ENCODE measurements at places on chromosomes 3 and 15.

DNA sequence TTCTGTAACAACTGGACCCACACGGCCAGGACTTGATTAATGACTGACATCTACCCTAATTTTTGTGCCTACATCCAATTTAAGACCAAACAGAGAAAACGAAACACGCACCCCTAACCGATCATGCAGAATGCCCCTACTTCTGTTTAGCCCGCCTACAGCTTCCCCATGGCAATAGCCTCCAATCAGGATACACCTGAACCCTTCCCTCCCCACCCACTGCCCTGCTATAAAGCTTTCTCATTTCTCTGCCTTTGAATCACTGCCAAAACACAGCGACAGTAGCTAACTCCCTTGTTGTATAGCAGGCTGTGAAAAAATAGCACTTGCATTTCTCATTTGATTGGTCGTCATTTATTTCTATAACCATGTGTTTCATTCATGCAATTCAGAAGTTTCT is 45.2 kb upstream of the DPPA4 start:
- DNase-seq = no peak

- no peak for DNase-seq
Measured at GRCh38 chr3:45786801-45787495, 9.4 kb downstream of the SLC6A20 start.

- no peak for DNase-seq
Measured at GRCh38 chr3:124878561-124879336, 8.4 kb downstream of the ITGB5 start.

GRCh38 chr3:172591876-172592771 is 68.9 kb upstream of the TNFSF10 start:
- DNase-seq = no peak

DNA sequence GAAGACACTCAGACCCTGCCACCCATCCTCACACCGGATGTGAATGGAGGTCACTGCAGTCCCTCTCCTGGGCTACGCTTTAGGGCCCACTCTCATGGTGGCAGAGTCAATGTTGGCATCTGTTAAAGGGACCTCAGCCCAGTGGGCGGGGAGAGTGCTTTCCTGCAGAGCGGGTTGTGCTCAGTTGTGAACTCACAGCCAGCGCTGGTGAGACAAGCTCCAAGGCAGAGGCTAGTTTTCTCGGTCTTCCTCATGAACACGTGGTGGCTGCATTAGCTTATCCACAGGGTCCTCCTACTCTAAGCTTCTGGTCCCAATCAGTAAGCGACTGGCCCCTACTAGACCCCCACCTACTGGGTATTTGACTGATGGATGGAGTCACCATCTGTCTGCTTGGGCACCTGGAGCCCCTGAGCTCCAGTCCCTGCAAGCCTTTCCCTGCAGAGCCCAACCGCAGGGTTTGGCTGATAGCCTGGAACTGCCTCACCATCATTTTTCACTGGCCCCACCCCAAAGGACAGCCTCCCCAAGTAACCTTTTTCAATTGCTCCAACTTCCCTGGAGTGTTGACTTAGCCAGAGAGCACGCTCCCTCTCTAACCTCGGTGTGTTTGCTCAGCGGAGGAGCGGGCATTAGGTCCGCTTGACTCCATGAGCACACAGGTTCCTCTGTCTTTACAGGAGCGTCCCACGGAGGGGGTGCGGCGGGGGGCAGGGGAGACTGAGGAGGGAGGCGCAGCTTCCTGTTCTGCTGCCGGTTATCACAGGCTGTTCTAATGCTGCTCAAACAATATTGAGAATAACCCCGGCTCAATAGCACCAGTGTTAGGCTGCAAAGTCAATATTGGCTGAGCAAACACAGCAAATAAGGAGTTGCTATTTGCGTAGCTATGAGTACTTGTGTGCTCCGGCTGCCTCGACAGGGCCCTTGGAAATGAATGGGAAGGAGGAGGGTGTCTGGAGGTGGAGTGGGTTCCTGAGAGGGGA is 141.7 kb downstream of the RPLP1 start:
- DNase-seq = no peak

DNA sequence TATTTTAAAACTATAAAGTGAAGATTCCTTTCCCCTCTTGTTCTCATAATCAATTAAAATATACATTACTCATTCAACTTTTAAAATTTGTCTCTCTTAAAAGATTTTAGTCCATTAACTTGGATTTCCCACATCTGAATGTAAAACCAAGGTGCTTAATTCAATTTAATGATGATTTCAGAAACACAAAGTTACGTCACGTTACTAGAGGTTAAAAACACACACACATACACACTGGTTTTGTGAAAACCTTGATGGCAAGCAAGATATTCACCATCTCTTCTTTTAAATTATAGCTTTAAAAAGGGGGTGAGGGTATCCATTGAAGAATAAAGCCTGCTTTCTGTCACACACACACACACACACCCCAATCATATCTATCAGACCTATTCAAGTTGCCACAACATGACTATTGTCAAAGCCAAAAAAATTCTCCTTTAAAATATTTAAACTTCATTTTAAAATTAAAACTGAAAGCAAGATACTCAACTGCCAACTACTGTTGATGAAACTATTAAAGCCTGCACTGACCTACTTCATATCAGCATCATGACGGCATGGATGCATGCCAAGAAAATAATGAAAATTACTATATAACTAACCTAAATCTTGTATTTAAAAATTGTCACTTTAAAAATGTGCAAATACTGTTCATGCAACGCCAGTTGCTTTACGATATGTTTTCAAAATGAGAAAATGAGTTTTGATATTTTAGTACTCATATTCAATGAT is 2.1 kb downstream of the RFX7 start:
- DNase-seq = no peak

DNA sequence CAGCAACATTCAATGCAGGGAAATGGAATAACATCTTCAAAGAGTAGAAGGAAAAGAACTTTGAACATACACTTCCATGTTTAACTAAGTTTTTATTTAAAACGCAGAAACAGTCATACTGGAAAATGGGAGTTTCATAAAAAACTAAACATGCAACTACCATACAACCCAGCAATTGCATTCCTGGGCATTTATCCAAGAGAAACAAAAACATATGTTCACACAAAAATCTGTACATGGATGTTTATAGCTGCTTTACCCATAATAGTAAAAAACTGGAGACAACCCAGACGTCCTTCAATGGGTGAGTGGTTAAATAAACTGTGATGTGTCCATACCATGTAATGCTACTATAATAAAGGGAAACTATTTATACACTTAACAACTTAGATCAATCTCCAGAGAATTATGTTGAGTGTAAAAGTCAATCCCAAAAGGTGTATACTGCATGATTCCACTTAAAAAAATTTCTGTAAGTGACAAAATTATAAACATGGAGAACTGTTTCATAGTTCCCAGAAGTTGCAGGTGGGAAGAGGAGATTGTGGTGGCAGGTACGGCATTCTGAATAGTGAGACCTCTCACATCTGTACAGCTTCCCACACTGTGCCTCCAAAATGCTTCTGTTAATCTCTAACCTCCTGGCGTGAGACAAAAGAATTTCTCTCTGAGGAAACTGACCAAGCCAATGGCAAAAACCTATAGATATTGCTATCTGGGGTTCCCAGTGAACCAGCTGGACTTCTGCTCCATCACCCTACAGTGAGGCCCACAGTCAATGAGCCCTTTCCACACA is 23.1 kb downstream of the ISG20 start:
- no peak for DNase-seq

- DNase-seq = no peak
Measured at GRCh38 chr3:177516158-177517011, 319.1 kb upstream of the TBL1XR1 start.

GRCh38 chr15:58387130-58387529 is 44.7 kb upstream of the LIPC start:
- DNase-seq = no peak

All from C1 segment of cervical spinal cord (tissue), 14 donors.